ENCODE measurements at places on chromosomes 3 and 15. TPM values are rescaled to one million over a fixed set of nuclear protein-coding genes. Genes with fewer than 3 reads are reported as not detected.

Gene ST3GAL6
- total RNA-seq = 9.7 TPM

Gene DZIP1L
- total RNA-seq = 13.0 TPM

Gene THBS1
- total RNA-seq = 347 TPM

Gene ZNF662
- total RNA-seq = 5.2 TPM

Gene MB21D2
- 5.2 TPM for total RNA-seq

Gene BLM
- 2.2 TPM for total RNA-seq

Gene SCN5A
- not detected for total RNA-seq

Gene GRK7
- not detected for total RNA-seq

Gene LRRC15
- not detected for total RNA-seq

Gene KLHL6
- 17.0 TPM for total RNA-seq

Gene ZCWPW2
- total RNA-seq = not detected

Gene EID1
- 98.0 TPM for total RNA-seq

Gene CLRN1
- total RNA-seq = 0.14 TPM

Gene CD200
- total RNA-seq = 4.1 TPM

Gene KBTBD12
- total RNA-seq = 3.4 TPM

Gene RFTN1
- 19.8 TPM for total RNA-seq

Gene ATP6V1A
- 47.2 TPM for total RNA-seq

Gene FMN1
- total RNA-seq = 59.4 TPM

Gene GFM1
- 56.0 TPM for total RNA-seq

Gene ASB14
- not detected for total RNA-seq

Gene PARP16
- total RNA-seq = 11.5 TPM

Gene IL17RB
- total RNA-seq = 32.8 TPM

Gene DPH6
- 28.9 TPM for total RNA-seq

Gene AP3B2
- total RNA-seq = 36.8 TPM

Gene SH2D7
- 9.3 TPM for total RNA-seq

Gene PARP9
- total RNA-seq = 34.0 TPM

Gene GOLGA8T
- not detected for total RNA-seq

Gene RNF111
- 26.8 TPM for total RNA-seq

Gene SCN11A
- 0.40 TPM for total RNA-seq
